Breast epithelium (tissue), 4 donors: ENCODE measurements at places on chromosomes 1 and 21. TPM values are rescaled to one million over a fixed set of nuclear protein-coding genes. Genes with fewer than 3 reads are reported as not detected.

GRCh38 chr1:1116701-1117468, 996 bp upstream of the C1orf159 start:
- peak; percentile 52 for DNase-seq

DNA sequence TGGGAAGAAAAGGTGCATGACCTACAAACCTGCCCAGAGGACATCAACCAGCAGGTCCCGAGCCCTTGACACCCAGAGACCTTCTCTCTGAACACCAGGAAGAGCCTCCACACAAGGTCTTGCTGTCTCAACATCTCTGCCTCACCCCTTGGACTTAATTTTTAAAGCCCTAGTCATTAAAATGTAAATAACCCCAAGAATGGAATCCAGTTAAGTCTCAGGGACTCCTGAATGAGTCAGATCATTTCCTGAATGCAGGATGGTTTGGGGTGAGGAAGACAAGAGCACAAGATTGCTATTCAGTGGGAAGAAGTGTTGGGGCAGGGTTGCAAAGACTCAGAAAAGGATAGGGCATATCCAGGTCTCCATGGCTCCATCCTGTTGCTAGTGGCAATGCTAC, 17.8 kb upstream of the GRIK3 start:
- no peak for DNase-seq

DNA sequence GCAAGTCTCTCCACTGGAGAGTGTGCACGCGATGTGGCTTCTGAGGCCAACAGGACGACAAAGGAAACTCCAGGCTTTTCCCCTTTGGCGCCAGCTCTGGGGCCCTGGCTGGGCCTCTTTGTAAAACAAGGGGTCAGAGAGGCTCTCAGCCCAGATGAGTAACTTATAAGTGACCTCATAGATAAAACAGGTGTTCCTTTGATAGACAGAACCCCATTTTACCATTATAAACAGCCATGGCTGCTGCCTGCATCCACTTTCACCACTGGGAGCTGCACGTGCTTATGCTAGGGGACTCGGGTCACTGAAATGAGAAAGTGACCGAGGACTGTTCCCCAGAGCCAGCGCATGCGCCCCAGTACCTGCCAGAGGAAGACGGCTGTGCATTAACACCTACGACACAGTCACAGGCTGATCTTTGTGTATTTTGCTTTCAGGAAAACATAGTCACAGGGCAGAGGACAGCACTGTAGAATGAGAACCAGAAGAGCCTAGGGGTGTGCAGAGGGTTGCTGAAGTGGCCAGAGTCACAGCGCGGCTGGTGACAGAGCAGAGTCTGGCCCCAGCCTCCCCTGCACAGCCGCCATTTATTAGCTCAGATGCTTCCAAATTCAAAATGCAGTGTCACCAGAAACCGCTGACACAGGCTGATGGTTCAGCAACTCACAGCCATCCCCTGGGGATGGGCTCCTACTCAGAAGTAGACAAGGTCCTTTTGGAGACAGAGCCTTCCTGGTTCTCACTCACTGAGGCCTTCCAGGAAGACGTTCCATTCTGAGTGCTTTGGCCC, 12.7 kb downstream of the RNF207 start:
- no peak for DNase-seq

GRCh38 chr1:86498281-86498680, 29.6 kb downstream of the CLCA1 start:
- no peak for DNase-seq

SLC35F3 gene
- 8.8 TPM for total RNA-seq
